ENCODE measurements at places on chromosomes 7 and 10.

DNA sequence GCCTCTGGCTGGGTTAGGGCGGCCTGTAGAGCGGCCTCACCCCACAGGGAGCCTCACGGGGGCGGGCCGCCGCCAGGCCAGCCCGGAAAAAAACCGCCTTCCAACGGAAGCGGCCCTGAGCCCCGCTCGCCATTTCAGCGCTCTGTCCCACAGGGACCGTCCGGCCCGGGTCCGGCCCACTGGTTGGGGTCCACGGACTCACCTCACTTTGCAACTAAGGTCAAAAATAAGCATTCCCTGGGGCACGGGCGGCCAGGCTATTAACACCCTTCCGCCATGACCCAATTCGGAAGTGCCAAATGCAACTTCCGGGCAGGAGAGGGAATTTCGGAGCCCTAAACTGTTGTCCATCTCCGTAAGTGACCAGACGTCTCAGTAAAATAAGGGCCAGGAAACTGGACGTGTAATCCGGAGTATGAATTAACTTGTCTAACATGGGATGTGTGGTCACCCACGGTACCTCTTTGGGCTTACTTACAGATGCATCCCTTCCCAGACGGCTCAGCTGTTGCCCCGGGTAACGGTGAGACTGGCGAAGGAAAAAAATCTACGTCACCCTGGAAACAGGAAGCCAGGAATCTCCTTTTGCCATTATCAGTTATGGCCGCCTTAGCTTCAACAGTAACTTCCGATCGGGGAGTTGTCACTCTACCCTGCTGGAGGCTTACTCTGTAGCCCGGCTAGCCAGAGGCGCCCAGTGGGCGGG is at the start of gene BBIP1:
Gene BBIP1 (minus strand): TSS at position 538 of the 706 bp plus-strand sequence. CDS start 1,023 bp downstream, outside the sequence.
- DNase-seq = peak; percentile 81

DNA sequence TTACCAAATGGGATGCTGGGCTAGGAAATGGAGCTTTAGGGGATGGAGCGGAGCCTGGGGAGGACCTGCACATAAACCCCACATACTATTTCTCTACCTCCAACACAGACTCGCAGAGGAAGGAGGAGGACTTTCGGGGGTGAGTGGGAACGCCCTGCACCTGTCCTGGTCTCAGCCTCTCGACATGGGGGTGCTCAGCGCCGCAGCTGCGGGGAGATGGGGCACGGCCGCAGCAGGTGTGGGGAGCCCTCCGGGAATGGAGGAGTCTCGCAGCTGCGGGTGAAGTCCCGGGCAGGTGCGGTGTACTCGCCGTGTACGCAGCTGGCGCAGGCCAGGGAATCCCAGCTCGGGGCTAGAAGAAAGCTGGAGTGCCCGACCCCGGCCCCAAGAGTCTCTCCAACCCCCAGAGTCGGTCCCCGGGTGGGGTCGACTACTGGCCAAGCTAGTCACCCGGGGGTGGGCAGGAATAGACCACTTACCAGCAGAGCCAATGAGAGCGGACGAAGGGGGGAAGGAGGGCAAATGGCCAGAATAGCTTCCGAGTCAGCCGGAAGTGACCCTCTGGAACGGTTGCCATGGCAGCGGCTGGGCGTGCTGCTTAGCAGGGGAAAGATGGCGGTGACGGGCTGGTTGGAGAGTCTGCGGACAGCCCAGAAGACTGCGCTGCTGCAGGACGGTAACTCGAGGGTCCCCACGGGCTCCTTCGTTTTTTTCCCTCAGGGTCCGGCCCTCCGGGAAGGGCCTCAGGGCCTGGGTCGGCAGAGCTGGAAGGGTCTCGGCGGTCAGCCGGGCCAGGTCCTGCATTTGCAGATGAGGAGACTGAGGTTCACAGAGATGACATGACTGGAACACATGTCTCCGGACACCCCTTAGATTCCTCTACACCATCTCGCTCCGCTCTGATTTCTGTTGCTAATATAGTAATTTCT is at the start of the genes DPCD and POLL:
Gene DPCD (plus strand): TSS at position 597 of the 929 bp plus-strand sequence. CDS start 16 bp downstream, at position 613.
Gene POLL (minus strand): TSS at position 533 of the 929 bp plus-strand sequence. CDS start 897 bp downstream, outside the sequence.
- peak; percentile 91 for DNase-seq

DNA sequence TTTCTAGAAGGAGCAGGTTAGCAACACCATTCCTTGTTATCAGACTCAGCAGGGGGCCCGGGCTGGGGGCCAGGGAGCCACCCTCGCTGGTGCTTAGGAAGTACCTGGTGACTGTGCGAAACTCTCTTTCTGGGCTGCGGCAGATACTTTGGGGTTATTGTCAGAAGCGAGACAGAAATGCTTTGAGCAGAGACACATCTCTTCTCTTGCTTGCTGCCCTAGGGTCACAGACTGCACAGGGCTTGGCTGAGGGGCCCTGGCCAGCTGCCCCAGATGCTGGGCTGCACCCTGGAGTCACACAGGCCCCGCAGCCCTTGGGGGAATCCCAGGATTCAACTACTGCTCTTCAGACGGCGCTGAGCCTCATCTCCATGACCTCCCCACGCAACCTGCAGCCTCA is 91.9 kb downstream of the WDFY4 start:
- DNase-seq = no peak

- peak; percentile 49 for DNase-seq
Observed at GRCh38 chr10:72328045-72328828, 26.5 kb downstream of the DNAJB12 start.

- DNase-seq = no peak
Observed at GRCh38 chr10:113142601-113143362, 192.7 kb downstream of the TCF7L2 start.

GRCh38 chr10:101887775-101888174 is 44.2 kb upstream of the KCNIP2 start:
- no peak for DNase-seq

DNA sequence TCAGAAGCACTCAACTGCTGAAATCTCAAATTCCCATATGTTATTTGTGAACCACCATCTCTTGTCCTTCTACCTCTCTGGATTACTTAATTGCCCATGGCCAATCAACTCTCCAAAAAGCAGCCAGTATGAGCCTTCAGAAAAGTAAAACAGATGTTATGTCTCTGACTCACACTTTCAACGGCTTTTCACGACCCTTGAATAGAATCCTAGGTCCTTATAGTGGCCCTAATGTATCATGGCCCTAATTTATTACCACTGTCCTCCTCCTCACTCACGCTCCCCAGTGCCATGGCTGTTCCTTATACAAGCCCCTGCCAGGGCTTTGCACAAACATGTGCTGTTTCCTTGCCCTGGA is 20.0 kb downstream of the ZNF438 start:
- DNase-seq = no peak

DNA sequence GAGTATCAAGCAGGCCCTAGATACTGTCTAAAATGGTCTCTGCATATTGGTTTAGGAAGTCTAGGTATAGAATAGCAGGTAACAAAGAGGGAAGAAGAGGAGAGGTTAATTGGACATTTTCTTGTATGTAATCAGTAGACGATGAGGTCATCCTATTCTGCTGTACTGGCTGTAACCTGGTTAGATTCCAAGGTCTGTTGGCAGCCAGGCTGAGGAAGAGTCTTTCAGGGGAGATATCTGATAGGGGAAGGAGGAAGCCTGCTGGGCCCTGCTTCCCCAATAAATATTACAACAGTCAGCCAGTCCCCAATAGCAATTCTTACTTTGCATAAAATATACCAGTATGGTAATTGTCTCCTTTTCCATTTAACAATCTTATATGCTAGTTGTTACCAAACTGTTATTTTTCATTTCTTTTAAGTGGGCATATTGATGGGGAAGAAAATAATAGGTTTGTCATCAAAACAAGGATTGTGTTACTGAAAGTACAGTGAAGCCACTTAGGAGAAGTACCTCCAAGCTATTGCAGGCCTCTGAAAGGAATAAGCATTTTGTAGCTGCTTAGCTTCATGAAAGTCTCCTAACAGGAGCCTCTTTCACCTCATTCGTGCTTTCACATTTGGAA is 186.4 kb downstream of the LRRC4 start:
- DNase-seq = no peak

DNA sequence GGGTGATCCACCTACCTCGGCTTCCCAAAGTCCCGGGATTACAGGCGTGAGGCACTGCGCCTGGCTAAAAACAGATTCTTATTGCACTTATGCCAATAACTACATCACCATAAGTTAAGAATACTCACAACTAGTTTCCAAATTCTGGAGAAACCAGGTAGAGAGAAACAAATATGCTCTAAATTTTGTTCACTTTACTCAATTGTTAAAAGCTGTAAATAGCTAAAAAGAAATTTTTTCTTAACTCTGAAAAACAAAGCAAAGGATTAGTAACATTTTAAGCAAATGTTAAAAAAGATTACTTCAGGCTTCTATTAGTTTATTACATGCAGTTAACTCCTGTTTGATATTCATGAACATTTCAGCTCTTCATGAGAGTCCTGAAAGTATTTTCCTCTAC is 28.3 kb upstream of the ZMIZ2 start:
- no peak for DNase-seq

GRCh38 chr7:140079121-140079536 is 16.4 kb upstream of the PARP12 start:
- peak; percentile 25 for DNase-seq

DNA sequence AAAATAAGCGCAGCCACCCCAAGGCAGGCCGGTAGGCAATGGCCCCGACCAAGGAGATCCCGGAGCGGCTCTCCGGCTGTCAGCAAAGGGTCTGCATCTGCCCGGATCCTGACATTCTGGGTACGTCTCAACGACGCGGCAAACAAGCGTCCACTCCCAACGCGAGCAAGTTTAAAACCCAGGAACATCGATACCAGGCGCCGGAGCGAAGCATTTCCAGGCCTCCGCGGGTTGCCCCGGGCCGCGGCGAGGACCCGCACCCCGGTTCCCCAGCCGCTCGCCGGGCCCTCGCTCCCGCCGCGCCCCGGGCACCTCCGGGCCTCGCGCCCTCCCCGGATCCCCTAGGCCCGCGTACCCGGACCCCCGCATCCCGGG is 453 bp downstream of the URGCP start:
- DNase-seq = peak; percentile 34

DNA sequence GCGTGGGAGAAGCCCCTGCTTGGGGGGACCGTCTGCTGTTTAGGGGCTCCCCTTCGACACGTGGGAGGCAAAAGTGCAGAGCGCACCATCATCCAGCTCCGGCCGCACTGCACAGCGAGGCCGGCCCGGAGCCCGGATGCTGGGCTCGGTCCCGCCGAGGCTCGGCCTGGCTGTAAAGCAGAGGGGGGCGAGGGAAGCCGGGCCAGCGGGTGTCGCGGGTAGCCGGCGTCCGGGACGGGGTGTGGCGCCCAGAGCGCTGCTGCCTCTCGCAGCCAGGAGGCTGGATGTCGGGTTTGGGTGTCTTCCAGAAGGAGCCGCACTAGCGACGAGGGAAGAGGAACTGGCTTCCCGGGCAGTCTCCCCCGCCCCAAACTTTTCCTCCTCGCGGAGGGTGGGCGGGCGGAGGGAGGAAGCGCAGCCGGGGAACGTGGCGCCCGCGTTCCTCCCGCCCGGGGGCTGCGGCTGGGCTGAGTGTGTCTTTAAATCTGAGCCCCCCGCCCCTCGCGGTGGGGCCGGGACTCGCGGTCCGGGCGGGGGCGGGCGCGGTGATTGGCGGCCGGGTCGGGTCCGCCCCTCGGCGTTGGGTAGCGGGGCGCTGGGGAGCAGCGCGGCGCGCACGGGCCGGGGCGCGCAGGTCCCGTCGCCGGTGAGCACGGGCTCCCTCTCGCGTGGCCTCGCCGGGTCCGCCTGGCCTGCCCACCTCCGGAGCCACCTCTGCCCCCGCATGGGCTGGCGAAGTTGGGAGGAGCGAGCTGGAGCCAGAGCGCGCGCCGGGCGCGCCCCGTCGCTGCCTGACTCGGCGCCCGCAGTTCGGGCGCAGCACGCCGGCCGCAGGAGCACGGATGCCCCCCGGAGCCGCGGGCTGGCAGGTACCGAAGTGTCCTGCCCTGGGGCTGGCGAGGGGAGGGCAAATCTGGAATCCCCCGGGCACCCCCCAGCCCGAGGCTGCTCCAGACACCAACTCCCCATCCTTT is at the start of gene PALD1:
Gene PALD1 (plus strand): TSS at position 577 of the 974 bp plus-strand sequence. CDS start 47,185 bp downstream, outside the sequence.
- DNase-seq = no peak

DNA sequence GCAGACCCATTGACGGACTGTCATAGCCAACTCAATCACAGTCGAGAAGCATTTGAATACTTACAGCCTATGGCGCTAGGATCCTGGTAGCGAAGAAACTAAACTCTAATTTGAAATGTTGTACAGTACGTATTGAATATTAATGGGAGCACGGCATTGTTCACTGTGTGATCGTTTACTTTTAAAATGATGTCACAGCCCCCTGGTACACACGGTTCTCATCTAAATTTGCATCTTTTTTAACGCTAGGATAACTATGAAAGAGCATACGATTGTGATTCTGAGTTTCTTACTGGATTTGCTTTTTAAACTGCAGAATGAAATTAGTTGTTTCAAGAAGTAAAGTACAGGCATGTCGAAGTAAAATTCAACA is 895 bp upstream of the NAPEPLD start:
- no peak for DNase-seq

- no peak for DNase-seq
Observed at GRCh38 chr10:71404503-71405295, 8.0 kb downstream of the CDH23 start.

DNA sequence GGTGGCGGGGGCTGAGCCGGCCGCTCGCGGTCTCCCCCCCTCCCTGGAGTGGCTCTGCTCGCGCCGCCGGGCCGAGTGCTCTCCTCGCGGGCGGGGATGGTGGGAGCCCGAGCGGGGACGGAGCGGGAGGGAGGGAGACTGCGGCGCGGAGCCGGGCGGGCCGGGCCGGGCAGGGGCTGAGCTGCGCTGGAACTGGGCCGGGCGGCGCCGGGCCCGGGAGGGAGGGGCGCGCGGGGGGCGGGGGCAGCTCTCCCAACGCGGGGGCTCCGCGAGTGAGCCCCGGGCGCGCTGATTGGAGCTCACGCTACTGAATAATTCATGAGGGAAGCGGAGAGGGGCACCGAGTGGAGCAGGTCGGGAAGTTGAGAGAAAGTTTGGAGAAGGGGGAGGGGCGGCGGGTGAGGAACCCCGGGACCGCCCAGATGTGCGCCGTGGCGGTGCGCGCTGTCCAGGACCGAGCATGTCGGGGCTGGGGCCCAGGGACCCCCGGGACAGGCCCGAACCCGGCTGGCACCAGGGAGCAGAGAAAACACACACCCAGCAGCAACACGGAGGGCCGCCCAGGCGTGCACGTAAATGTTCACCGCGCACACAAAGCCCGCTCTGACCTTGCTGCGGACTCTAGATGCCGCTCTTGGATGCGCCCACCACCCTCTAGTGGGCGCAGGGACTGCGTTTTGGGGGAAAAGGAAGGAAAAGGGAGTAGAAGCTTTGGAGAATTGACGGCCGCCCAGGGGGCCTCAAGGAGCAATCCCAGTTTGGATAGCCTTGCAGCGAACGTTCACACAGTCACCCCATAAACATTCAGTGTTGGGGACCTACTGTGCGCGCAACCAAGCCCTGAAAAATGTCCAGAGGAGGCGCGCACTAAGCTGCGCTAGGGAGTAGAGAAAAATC is at the start of gene EPHB4:
Gene EPHB4 (minus strand): TSS at position 194 of the 897 bp plus-strand sequence. CDS start 493 bp downstream, outside the sequence.
- DNase-seq = no peak

GRCh38 chr7:80722616-80723195 is 84.3 kb downstream of the CD36 start:
- DNase-seq = no peak

- DNase-seq = no peak
Observed at GRCh38 chr7:102093599-102094315, 192.9 kb upstream of the SH2B2 start.

- no peak for DNase-seq
Observed at GRCh38 chr10:118522791-118523498, 72.5 kb downstream of the PRLHR start.

All from occipital lobe (tissue), 3 donors.